ENCODE measurements at places on chromosomes 11 and 22. TPM values are rescaled to one million over a fixed set of nuclear protein-coding genes. Genes with fewer than 3 reads are reported as not detected.

DNA sequence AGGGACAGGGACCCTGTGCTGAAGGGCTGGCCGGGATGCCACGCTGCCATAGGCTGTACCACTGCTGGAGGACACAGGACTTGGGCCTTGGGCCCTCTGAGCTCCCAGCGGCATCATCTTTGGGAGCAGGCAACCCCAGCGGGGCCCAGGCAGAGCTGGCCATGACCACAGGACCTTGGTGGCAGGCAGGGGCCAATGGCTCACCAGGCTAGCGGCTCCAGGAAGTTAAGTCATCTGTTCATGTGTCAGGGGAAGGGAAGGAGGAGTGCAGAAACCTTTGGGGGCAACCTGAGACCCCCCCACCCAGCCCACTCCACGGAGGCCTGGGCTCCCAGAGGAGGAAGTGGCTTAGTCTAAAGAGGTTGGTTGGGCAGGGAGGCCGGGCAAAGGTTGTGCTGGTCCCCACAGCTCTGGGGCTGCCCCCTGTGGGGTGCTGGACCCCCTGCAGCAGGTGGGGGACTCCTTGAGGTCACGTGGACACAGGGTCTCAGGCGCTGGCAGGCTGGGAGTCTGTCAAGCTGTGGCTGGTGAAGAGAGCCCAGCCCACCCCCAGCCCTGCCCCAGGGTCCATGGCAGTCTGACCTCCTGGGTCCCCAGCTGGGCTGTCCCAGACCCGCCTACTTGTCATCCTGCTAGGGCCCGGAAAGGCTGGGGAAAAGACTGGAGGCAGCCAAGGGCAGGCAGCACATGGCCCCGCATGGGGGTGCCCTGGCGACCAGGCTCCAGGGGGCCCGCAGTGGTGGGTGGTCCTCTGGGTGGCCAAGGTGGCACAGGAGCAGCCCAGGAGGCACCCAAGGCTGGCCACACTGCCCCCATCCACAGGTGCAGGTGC is 184.3 kb downstream of the IGLL1 start:
- no peak for DNase-seq

Gene NTM
- total RNA-seq, result not detected

GRCh38 chr22:43209971-43210370 is 23.0 kb upstream of the TTLL12 start:
- no peak for DNase-seq

DNA sequence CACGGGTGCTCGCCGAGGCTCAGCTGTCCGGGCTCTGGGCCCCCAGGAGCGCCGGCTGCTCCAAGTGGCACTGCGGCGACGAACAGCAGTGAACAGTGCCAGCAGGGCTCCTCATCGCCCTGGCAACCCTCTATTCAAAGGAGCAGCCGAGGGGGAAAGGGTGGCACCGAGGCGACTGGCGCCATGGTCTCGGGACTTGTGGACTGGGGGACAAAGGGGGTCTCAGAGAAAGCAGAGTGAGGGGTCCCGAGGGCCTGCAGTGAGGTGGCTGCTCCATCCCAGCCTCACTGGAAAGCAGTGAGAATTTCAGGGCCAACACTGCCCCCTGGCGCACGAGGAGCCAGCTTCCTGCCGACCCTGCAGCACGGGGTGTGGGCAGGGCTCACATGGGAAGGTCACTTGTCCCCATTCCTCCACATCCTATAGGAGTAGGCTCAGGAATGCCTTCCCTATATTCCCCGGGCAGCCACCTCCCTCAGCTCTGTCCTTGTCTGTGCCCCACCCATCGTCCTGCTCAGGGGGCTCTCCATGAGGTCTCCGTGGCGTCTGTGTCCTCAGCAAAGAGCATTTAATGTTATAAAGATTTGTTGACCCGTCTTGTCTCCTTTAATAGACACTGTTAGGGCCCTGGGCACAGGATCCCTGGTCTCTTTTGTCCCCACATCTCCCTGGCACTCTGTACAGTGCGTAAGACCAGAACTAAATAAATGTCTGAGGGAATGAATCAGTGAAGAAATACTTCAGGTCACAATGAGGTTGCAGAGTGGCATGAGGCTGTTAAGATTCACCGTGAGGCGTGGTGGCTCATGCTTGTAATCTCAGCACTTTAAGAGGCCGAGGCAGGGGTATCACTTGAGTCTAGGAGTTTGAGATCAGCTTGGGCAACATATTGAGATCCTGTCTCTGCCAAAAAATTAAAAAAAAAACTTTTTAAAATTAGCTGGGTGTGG is 26.4 kb downstream of the LRFN4 start:
- peak; percentile 66 for DNase-seq

DNA sequence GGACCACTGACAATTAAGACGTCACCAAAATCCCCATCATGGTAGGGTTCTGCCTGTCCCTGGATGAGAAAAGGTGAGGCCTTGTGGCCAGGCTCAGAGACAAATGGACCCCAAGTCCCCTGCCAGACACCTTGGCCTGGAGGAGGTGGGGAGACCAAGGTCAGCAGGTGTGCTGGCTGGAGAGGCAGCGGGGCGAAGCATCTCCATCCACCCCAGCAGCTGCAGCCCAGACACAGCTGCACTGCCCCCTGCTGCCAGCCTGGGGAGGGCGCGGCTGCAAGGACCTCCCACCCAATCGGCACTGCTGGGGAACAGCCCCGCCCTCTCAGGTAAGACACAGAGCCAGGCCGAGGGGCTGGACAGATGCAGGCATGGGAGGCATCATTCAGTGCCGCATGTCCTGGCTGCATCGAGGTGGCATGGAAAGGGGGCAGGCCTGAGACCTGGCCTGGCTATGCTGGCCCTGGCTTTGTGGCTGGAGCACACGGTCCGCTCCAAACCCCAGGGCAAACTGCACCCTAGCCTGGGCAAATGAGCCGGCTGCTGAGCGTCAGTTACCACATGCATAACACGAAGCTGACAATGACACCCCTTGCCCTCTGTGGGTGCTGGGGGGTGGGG is 12.2 kb upstream of the MFNG start:
- DNase-seq, result no peak

- no peak for DNase-seq
Observed at GRCh38 chr11:78390809-78391208, 26.8 kb downstream of the GAB2 start.

Gene TMPRSS13
- not detected for total RNA-seq

- DNase-seq, result no peak
Observed at GRCh38 chr22:42492323-42492690, 27.3 kb downstream of the RRP7A start.

GRCh38 chr11:20002312-20003216 is 157.7 kb downstream of the DBX1 start:
- DNase-seq, result no peak

DNA sequence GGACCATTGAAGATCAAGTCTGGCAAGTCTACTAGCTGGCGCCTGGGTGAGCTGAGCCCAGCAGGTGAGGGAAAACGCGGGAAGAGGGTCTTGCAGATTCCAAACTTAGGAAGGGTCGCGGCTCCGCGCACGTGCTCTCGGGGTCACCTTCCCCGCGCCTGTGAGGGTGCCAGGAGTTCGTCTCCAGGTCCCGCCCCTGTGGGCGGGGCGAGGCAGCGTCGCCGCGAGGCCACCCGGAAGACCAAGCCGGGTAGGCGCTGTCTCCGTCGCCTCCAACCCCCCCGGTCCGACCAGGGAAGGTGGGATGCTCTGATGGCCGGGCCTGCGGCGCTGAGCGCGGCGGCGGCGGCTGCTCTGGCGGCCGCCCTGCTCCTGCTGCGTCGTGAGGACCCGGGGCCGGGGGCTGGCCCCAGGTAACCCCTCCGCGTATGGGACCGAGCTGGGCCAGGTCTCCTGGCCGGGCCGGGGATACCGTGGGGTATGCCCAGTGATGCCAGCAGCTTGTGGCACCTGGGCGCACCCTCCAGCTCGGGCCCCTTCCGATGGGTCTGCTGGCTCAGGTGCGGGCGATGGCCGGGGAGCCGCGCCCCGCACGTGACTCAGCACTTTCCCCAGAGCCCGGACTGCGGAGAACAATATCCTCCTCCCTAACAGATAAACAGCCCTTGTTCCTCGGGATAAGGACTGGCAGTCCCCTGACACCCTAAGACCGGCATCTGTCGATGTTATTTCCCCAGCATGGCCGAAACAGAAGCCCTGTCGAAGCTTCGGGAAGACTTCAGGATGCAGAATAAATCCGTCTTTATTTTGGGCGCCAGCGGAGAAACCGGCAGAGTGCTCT is at the start of gene HTATIP2:
Gene HTATIP2, plus strand, starts transcription at position 215 of the 841 bp plus-strand sequence. Its CDS starts 524 bp downstream, at position 739.
- DNase-seq, result peak; percentile 58

- DNase-seq, result no peak
Observed at GRCh38 chr11:21492931-21493330, 700.0 kb upstream of the ANO5 start.

GRCh38 chr22:42343121-42343454 is 72.6 kb upstream of the TCF20 start:
- no peak for DNase-seq

DNA sequence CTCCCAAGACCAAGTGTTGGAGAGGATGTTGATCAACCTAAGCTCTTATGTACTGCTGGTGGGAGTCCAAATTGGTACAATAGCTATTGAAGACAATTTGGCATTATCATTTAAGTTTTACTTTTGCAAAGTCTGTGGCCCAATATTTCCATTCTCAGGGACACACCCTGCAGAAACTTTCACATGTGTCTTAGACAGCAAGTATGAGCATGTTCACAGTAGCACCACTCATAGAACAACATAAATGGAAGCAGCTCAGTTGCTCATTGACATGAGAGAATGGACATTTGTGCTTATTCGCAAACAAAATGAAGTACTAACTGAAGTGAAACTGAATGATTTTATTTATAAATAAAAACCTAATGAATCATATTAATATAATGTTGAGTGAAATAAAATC is 135.5 kb downstream of the NOX4 start:
- no peak for DNase-seq

DNA sequence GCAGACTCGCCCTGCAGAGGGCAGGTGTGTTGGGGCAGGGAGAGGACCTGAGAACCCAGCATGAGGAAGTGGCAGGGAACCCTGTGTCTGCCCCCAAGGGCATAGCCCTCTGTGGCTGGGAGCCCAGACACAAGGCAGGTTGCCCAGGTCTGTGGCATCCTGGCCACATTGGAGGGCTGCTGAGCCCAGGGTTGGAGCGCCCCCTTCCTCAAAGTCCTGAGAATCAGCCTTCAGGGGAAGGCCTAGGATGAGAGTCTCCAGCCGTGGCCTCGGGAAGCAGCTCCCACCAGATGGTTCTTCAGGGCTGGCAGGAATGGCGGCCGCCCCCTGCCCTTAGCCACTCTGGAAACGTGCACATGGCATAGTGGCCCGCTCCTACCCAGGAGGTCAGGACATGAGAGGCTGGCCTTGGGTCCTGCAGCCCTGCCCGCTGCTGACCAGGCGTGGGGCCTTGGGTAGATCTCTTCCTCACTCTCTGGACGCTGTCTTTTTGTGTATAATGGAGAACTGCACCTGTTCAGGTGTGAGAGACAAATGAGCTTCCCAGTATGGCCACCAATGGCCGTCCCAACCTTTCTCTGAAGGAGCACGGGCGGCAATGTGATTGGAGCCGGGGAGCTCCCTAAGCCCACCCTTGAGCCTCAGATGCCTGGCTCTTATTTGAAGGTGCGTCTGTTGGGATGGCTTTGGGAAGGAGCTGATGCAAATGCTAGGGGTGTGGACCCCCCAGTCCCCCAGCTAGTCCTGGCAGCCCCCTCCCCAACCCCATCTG is 4.6 kb upstream of the CDC42BPG start:
- DNase-seq, result no peak

- DNase-seq, result no peak
Observed at GRCh38 chr22:50445880-50446707, 28.7 kb downstream of the SBF1 start.

DNA sequence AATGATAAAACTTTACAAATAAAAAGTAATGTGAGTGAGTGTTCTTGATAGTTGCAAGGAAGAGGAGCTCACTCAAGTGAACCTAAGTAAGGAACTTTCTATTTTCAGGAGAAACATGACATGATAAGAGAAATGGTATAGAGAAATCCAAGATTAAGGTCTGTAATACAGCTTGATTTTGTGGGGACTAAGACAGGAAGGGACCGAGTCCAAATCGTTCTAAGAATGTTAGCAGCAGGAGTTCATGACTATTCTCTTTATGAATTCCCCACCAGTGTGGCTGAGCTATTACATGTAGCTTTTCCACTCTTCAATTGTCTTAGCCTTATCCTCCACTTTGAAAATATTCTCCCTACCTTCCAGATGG is 698.6 kb upstream of the ARHGAP42 start:
- no peak for DNase-seq
